Prostate gland (tissue), 2 donors: ENCODE measurements at places on chromosomes 13 and 19.

GRCh38 chr13:42333613-42334328 is 61.8 kb downstream of the AKAP11 start:
- no peak for DNase-seq

DNA sequence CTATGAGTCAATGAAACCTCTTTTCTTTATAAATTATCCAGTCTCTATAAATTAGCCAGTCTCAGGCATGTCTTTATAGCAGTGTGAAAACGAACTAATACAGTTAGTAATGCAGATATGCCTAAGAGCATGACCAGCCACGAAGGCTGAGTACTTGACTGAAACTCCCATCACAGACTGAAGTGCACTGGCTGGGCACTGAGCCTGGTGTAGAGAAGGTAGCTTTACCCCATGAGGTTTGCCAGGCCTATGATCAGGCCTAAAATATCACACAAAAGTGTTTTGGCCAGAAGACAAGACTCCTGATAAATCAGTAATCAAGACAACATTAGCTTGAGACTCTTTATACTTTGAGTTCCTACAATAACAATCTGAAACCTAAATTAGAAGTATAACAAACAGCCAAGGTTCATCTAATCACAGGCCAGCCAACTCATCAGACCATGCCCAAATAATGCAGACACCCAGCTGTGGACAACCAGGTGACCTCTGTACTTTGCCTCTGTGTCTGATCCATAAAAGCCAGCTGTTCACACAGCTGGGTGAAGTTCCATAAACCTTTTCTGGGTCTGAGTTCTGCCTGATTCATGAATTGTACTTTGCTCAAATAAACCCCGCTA is 771.8 kb upstream of the SLITRK1 start:
- no peak for DNase-seq

DNA sequence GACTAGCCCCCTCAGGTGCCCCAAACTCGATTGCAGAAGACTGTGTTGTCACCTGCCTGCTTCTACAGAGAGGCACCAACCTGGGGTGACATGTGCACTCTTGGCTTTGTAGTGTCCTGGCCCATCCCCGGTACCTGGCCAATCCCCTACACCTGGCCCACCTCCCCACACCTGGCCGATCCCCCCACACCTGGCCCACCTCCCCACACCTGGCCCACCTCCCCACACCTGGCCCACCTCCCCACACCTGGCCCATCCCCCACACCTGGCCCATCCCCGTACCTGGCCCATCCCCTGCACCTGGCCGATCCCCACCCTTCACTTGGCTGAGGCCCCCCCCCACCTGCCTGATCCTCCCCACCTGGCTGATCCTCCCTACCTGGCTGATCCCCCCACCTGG is 25.4 kb downstream of the ATP11A start:
- DNase-seq = no peak

DNA sequence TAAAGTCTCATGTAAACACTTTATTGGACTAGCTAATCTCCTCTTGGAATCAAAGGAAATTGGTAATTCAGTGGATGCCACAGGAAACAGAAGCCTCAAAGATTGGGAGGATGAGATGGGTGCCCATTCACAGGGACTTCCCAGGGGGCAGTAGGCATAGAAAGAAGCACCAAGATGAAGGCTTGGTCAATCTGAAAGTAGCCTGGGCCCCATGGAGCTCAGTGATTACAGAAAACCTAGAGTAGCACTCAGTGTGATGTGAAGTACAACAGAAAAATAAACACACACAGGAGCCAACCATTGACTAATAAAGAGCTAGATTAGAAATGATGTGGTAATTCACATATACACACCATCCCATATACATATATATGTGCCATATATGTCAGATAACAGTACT is 560.6 kb downstream of the TBC1D4 start:
- DNase-seq = no peak

- DNase-seq = no peak
These were observed 46.3 kb downstream of the CD320 start for GRCh38 chr19:8261881-8262280.

DNA sequence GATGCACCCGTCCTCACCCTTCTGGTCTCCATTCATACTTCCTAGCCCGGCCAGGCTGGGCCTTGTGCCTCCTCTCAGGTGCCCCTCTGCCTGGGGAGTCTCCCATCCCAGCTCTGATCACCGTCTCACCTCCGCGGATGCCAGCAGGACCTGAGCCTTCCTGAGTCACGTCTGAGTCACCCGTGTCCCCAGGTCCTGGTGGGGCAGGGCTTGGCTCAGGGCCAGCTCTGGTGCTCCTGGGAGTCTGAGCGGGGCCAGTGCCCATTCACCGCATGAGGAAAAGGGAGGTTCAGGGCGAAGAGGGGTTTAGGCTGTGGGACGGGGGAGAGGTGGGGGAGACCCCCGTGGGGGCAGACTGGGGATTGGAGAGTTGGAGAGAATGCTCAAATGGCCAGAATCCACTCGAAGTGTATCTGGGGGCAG is 593 bp downstream of the ATP8B3 start:
- peak; percentile 46 for DNase-seq

GRCh38 chr19:2933490-2933910 is 11.3 kb downstream of the ZNF77 start:
- DNase-seq = no peak

DNA sequence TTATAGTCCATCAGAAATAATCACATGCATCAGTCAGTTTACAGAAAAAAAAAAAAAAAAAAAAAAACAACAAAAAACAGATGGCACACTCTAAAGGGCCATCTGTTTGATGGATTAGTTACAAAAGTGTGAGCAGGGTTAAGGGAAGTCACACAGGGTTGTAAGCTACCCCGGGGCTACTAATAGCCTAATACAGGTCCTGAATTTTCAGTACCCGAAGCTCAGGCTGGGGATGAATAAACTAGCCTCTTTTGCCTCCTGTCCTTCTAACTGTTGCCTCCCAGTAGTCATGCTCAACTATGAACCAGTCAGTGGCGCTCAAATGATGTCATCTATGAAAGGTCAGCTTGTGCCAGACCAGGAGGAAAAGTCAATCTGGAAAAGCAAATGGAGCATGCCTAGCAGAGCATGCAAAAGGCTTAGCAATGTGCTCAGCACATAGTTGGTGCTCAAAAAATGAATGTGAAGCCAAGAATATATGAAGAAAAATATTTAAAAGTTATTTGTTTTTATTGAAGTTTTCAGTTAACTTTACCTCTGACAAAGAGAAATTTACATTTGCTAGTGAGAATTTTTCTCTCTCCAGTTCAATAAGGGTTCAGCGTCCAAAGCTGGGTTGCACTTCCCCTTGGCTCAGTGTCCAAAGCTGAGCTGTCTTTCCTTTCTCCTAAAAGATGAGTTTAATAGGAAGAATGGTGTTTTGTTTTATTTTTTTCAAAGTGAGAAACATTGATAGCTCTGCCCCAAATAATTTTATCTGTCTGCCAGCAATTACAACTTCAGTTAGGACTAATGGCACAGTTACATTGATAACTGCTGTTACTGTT is 30.8 kb upstream of the LRCH1 start:
- no peak for DNase-seq
